A549 treated with CORT108297 at 1 μM for 4 hours (cell line): ENCODE measurements at places on chromosomes 11 and 22. TPM values are rescaled to one million over a fixed set of nuclear protein-coding genes. Genes with fewer than 3 reads are reported as not detected.

THY1 gene
- total RNA-seq: 11.6 to 15.3 TPM (median 13.7 TPM) in 5 replicates

ZNRF3 gene
- total RNA-seq: 4.6 to 7.5 TPM (median 6.5 TPM) in 5 replicates

DRICH1 gene
- 0.08 to 0.43 TPM (median 0.12 TPM) in 4 of 5 replicates, not detected in the other for total RNA-seq

CCDC89 gene
- not detected in 5 replicates for total RNA-seq

MUC5AC gene
- 1.9 to 4.1 TPM (median 3.2 TPM) in 5 replicates for total RNA-seq

CDON gene
- total RNA-seq: 2.0 to 3.2 TPM (median 2.3 TPM) in 5 replicates

CALCA gene
- 0.14 TPM in 1 of 5 replicates, not detected in the others for total RNA-seq

GP1BB gene
- 0.28 to 1.8 TPM (median 1.6 TPM) in 5 replicates for total RNA-seq

MGAT3 gene
- total RNA-seq: 0.28 to 0.57 TPM (median 0.47 TPM) in 5 replicates

OR8J3 gene
- total RNA-seq: not detected in 5 replicates

DLG2 gene
- 0.16 to 0.50 TPM (median 0.21 TPM) in 5 replicates for total RNA-seq

INSC gene
- total RNA-seq: not detected in 5 replicates

SLC35F2 gene
- 38.6 to 47.6 TPM (median 42.0 TPM) in 5 replicates for total RNA-seq

ROBO4 gene
- 0.05 TPM in 1 of 5 replicates, not detected in the others for total RNA-seq

KCNE3 gene
- 0.05 TPM in 1 of 5 replicates, not detected in the others for total RNA-seq

SYTL2 gene
- 11.8 to 21.5 TPM (median 13.9 TPM) in 5 replicates for total RNA-seq

MS4A15 gene
- total RNA-seq: not detected in 5 replicates

HEPHL1 gene
- not detected in 5 replicates for total RNA-seq

CHRNA10 gene
- total RNA-seq: 0.78 to 2.1 TPM (median 0.93 TPM) in 5 replicates

DERL3 gene
- 0.17 to 1.6 TPM (median 0.34 TPM) in 5 replicates for total RNA-seq

PKNOX2 gene
- total RNA-seq: 0.02 TPM in 1 of 5 replicates, not detected in the others

PRODH gene
- 0.32 to 1.1 TPM (median 0.51 TPM) in 5 replicates for total RNA-seq

DYNC2H1 gene
- 5.4 to 7.0 TPM (median 6.5 TPM) in 5 replicates for total RNA-seq

NPAS4 gene
- total RNA-seq: not detected in 5 replicates

TRIM49 gene
- not detected in 5 replicates for total RNA-seq

VSIG10L2 gene
- not detected in 5 replicates for total RNA-seq

SGSM1 gene
- total RNA-seq: 0.18 to 0.64 TPM (median 0.29 TPM) in 5 replicates

CHRM1 gene
- 0.02 to 0.16 TPM (median 0.03 TPM) in 4 of 5 replicates, not detected in the other for total RNA-seq

SPA17 gene
- 17.3 to 31.0 TPM (median 17.9 TPM) in 5 replicates for total RNA-seq

KRTAP5-1 gene
- total RNA-seq: not detected in 5 replicates

CASP5 gene
- not detected in 5 replicates for total RNA-seq

YPEL1 gene
- total RNA-seq: 0.13 to 0.42 TPM (median 0.23 TPM) in 5 replicates

F2 gene
- total RNA-seq: 2.0 to 3.2 TPM (median 2.4 TPM) in 5 replicates

PNPLA5 gene
- 0.03 to 0.07 TPM in 2 of 5 replicates, not detected in the others for total RNA-seq

DCDC1 gene
- 0.28 to 0.69 TPM (median 0.57 TPM) in 5 replicates for total RNA-seq

MMP27 gene
- total RNA-seq: not detected in 5 replicates

TSPAN4 gene
- 121 to 195 TPM (median 194 TPM) in 5 replicates for total RNA-seq

OR8B12 gene
- total RNA-seq: not detected in 5 replicates

NAALADL1 gene
- total RNA-seq: 0.03 TPM in 1 of 5 replicates, not detected in the others

PRR33 gene
- not detected in 5 replicates for total RNA-seq

TMPRSS4 gene
- not detected in 5 replicates for total RNA-seq

BIK gene
- 1.1 to 1.7 TPM (median 1.2 TPM) in 5 replicates for total RNA-seq

PLEKHA7 gene
- 19.9 to 28.7 TPM (median 25.5 TPM) in 5 replicates for total RNA-seq

ISX gene
- total RNA-seq: not detected in 5 replicates

ART1 gene
- total RNA-seq: not detected in 5 replicates

SLC37A2 gene
- total RNA-seq: 0.12 to 0.17 TPM (median 0.13 TPM) in 4 of 5 replicates, not detected in the other

MYO7A gene
- 1.2 to 1.5 TPM (median 1.2 TPM) in 5 replicates for total RNA-seq

OSBPL5 gene
- total RNA-seq: 4.7 to 8.5 TPM (median 6.8 TPM) in 5 replicates
